ENCODE measurements at places on chromosomes 4 and X. TPM values are rescaled to one million over a fixed set of nuclear protein-coding genes. Genes with fewer than 3 reads are reported as not detected.

DNA sequence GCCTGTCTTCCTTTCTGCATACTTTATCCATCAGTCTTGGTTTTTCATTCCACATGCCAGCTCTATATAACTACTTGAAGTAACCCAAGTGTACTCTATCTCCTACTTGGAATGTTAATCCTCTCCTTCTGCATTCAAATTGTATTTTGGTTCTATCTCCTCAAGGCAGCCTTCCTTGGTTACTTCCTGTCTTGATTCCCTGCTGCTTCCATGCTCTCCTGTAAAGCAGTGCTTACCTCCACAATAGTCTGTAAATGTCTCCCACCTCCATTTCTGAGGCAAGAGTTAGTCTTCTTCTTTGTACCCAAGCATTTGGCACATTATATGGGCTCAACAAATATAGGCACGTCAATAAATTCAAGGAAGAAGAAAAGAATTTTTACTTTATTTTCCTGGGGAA is 298.4 kb downstream of the ARHGAP24 start:
- no peak for DNase-seq

- no peak for DNase-seq
Measured at GRCh38 chr4:8292478-8293107, 23.0 kb downstream of the HTRA3 start.

GRCh38 chr4:28973587-28974350 is 1746.4 kb upstream of the PCDH7 start:
- no peak for DNase-seq

- DNase-seq = no peak
Measured at GRCh38 chr4:60945641-60946040, 254.5 kb upstream of the ADGRL3 start.

DNA sequence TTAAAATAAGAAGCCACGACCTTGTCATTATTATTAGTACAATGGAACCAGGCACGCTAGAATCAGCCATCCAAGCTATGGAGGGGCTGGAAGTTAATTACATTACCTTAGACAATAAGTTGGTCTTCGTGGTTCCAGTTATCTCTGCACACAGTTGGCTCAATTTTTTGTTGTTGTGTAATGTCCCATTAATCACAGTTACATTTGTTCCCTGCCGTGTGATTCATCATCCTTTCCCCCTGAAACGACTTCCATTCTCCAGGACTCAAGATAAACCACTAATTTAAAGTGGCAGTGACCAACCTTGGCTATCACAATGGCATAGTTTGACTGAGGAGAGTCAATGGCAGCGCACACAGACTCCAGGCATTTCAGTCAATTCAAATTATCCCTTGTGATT is 905.0 kb downstream of the RAB28 start:
- no peak for DNase-seq

The MYOZ2 gene
- total RNA-seq = 0.08 TPM

Measured in colonic mucosa (tissue), 4 donors.